ENCODE measurements at places on chromosomes 3 and 15.
A peak's percentile ranks its signal among the peaks of the same experiment; 100 is the strongest.

- DNase-seq, result no peak
Measured at GRCh38 chr3:121443456-121443855, 102.3 kb downstream of the POLQ start.

GRCh38 chr3:182058488-182058887 lies 346.8 kb downstream of the SOX2 start:
- DNase-seq, result peak; percentile 98

DNA sequence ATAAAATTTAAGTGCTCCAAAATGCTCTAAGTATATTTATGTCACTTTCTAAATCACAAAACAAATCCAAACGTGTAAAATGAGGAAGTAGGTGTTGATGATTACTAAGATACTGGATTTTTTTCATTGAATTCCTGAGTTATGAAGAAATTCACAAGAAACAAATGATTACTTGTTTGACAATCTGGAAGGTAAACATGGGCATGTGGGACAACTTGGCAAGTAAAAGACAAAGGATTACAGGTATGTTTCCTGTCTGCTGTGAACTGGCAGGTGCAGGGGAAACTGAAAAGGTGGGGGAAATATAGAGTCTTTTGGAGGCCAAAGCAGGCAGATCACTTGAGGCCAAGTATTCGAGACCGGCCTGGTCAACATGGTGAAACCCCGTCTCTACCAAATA lies 252.7 kb upstream of the AZI2 start:
- peak; percentile 80 for DNase-seq

DNA sequence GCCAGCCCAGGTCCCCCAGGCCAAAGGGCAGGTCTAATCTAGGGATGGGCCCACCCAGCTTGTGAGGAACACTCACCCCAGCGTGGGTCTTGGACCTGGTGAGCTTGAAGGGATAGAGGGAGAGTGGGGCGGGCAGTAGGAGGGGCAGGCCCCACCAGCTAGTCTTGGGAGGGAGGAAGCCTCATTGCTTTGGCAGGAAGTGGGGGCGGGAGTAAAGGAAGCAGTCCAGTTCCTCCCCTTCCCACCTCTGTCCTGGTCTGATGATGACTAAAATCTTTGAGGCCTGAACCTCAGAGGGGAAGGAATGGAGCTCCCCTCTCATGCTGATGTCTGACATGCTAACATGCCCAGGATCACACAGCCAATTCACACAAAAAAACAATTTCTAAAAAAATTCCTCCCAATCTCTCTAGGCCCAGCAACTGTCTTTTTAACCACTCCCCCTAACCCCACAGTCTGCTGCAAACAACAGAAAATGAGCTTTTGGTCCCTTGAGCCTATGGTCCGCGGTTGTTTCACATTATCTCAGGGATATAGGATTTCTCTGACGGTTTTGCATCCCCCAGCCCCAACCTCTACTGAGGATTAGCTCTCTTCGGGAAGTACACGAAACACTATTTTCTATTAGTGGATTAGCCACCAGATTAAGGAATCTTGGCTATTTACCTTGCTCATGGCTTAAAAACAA lies 30.7 kb upstream of the DUSP7 start:
- DNase-seq, result no peak

- no peak for DNase-seq
Measured at GRCh38 chr15:60975952-60976351, 253.2 kb downstream of the RORA start.

GRCh38 chr3:118597184-118597583 lies 437.5 kb downstream of the IGSF11 start:
- DNase-seq, result no peak

DNA sequence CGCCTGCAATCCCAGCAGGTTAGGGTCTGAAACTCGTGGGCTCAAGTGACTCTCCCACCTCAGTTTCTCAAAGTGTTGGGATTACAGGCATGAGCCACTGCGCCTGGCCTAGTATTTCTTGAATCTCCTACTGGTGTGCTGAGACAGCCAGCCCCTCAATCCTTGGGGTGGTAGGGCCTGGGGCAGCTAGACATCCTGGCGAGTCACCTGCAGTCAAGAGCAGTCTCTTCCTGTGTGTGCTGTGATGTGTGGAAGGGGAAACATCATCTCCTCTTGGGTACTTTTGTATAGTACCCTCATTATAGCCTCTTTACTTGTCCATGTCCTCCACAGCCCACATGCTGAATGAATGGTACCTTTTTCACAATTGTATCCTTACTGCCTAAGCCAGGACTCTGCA lies 4.9 kb upstream of the HEXA start:
- DNase-seq, result no peak

GRCh38 chr3:182737825-182738224 lies 55.5 kb upstream of the ATP11B start:
- DNase-seq, result no peak

DNA sequence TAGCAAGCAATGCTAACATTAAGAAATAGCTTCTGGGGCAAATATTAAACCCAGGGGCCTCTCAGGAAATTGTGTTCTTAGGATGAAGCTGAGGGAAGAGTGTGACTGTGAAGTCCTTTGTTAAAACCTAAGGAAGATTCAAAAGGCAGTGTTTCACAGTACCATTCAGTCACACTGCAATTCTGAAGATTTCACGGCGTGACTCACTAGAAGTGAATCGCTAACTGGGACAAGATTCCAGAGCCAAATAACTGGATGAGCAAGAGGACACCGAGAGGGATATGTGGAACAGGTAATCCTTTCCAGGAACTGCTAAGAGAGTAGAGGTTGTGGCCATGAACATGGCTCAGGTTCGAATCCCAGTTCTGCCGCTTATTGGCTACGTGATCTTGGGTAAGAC lies 61.8 kb upstream of the SMAD3 start:
- peak; percentile 80 for DNase-seq

DNA sequence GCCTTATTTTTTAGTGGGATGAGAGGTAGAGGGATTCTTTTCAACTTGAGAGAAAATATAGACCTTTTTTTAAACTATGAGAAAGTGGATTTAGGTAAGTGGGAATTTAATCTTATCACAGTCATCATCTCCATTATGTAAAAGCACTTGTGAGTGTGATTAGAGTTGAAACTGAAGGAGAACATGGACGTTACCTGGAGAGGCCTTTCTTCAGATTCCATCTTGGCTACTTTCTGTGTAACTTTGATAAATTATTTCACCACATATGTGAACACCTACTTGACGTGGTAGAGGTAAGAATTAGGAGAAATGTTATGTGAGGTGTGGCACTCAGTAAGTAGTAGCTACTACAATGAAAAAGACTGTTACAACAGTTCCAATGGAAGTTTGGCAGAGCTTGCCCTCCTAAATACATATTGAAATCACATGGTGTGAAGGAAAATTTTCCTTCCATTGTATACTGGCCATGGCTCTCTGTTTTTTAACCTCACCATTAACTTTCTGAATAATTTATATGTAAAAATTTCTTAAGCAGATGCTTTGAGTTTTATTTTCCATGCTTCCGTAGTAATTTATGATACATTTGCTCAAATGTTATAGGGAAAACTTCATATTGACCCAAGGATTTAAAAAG lies 193.3 kb downstream of the FNDC3B start:
- no peak for DNase-seq

DNA sequence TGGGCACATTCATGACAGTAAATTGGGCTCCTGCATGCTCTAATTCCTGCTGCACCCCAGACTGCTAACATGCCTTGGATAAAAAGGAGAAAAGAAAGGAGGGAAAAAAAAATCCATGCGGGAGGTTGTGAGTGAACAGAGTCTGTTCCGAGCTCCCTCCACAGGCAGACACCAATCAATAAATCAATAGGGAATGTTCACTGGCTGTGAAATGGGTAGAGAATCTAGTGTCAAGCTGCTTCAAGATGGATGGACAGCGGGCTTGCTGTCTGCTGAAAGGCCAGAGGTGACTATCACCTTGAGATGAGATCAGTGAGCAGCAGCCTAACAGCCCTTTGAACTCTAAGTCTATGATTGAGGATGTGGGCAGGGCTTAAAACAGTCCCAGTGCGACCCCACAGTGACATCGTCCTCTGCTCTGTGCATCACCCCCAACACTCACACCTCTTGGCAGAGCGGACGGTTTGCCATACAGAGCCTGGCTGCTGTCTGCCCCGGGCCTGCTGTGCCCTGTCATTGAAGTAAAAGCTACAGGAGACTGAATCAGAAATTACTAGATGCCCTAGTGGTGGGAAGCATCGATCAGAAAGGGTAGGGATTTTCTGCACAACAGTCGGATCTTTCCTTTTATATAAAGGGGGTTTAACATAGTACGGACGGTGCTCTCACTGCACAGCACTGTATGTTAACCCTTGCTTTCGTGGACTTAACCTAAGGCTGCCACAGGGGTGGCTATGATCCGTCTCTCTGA lies 247.9 kb upstream of the ONECUT1 start:
- DNase-seq, result no peak

GRCh38 chr3:59153648-59154047 lies 103.8 kb upstream of the CFAP20DC start:
- DNase-seq, result no peak

GRCh38 chr3:63061449-63061848 lies 186.2 kb upstream of the CADPS start:
- no peak for DNase-seq

GRCh38 chr3:107268469-107268868 lies 108.8 kb upstream of the CCDC54 start:
- DNase-seq, result no peak

GRCh38 chr15:100338247-100338646 lies 3.5 kb downstream of the ADAMTS17 start:
- DNase-seq, result no peak

DNA sequence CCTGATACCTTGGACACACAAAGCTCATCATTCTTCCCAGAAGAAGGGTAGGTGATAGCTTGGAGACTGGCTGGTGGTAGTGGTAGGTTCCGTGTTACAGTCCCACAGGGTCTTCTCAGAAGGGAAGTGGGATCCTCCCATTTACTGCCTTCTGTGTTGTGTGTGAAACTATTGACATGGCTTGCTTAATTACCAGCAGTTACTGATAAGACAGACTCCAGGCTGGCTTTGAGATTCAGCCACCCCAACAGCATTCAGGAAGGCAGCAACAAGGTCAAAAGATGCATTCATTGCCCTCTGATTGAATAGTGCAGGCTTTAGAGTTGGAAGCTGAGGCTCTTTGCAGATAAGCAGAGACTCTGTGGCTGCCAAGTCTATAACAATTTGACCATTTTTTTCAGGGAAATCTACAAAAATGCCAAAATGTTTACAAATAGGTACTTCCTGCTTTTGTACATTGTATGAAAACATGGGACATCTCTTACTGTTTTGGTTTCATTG lies 7.7 kb downstream of the ARNT2 start:
- DNase-seq, result no peak

DNA sequence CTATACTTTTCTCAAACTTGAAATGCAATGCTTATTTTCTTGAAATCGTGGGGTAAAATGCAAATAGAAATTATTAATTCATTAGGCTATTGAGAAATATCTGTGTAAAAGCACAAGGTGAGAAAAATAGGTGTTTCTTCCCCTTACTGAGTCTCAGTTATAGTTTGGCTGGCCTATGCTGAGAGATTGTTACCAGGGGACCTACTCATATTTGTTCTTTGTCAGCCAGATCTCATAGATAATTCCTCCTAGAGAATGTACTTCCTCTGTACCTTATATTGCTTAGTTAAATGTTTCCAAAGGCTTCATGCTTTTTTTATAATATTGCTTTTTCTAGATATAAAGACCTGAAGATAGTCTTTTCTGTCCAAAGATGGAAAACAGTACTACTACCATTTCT lies 60.0 kb upstream of the TRPC1 start:
- DNase-seq, result no peak

DNA sequence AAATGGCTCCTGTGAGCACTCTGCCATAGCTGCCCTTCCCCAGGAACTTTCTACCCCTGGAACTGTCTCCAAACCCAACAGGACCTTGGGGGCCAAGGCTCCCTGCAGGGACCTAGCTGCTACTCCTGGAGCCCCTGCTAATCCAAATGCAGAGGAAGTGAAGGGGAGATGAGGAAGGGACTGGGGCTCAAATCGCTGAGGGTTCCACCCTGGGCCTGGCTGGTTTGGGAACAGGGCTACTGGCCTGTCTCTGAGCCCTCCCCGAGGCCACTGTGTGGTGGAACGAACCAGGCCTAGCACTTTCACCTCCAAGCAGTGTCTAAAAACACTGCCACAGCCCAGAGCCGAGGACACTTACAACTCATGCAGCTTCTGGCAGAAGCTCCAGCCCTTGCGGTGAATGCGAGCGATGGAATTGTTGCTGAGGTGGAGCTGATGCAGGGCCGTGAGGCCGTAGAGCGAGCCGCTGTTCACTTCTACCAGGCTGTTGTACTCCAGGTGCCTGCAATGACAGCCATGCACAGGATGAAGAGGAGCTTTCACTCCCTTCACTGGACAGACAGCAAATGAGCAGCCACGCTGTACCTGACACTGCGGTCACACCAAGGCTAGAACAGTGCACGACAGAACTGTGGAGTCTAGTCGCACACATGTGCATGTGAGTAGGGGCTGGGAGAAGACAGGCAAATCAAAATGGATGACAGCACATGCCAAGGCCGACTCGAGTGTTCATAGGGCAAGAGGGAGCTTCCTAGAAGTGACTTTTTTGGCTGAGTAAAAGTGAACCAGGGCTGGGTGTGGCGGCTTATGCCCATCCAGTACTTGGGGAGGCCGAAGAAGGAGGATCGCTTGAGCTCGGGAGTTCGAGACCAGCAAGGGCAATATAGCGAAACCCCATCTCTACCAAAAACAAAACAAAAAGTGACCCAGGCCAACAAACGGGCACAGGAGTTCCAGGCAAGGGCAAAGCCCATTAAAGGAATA lies 90.8 kb downstream of the LRIG1 start:
- no peak for DNase-seq

DNA sequence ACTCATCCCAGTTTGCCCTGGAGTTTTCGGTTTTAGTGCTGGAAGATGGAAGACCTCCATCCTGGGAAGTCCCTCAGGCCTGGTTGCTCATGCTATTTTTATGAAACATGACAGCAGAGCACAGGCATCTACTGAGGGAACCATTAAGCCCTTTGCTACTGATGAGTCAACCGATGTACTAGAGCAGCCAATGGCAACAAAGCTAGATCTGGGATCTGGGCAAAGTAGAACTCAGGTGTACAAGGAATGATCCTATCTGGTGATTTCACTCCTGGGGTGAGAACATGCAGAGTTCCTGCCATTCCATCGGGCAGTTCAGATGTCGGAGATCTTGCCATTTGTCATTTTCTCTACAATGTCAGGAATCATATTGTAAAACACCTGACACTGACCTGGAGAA lies 166.2 kb upstream of the NSMCE3 start:
- peak; percentile 1 for DNase-seq

All from epithelial cell of esophagus (primary cell).